Calu3 (cell line): ENCODE measurements at places on chromosomes 3 and 15.

- no peaks in the 10 kb centered on the region for H3K27me3 ChIP-seq
- H3K4me3 ChIP-seq: no peak overlapping the region
- peaks cover 55% of the 10 kb centered on the region for H3K4me1 ChIP-seq
- peaks cover 8% of the 10 kb centered on the region for H3K36me3 ChIP-seq
- H3K27ac ChIP-seq: peak overlapping the region; percentile 4
These were observed 27.3 kb downstream of the LARP6 start for GRCh38 chr15:70826634-70827033.

GRCh38 chr15:95365511-95366107, 964.9 kb upstream of the NR2F2 start:
- no peaks in the 10 kb centered on the region for H3K4me1 ChIP-seq
- H3K4me3 ChIP-seq: no peak overlapping the region
- DNase-seq: no peak
- H3K36me3 ChIP-seq: no peaks in the 10 kb centered on the region
- no peaks in the 10 kb centered on the region for H3K27me3 ChIP-seq

DNA sequence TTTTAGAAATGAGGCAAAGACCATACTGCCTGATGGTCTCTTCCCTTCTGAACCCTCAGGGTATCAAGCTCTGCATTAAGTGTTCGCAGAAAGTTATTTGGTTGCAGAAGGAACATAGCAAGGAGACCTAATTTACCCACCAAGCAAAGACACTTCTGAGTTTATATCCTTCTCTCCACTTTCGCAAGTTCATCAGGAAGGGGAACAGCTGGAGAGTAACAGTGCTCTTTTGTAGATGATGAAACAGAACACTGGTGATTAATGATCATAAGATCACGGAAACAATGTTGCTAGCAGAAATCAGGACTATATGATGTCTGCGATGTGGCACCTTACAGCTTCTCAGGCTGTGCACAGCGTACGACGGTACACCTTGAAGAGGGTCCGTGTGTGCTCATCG, 62.1 kb downstream of the NCEH1 start:
- peaks cover 19% of the 10 kb centered on the region for H3K36me3 ChIP-seq
- no peak for DNase-seq
- H3K27me3 ChIP-seq: no peaks in the 10 kb centered on the region
- no peak overlapping the region for H3K4me3 ChIP-seq
- H3K4me1 ChIP-seq: peaks cover 48% of the 10 kb centered on the region

- no peak overlapping the region for H3K4me3 ChIP-seq
- H3K27me3 ChIP-seq: no peaks in the 10 kb centered on the region
- H3K27ac ChIP-seq: no peak overlapping the region
- DNase-seq: no peak
These were observed 586.0 kb upstream of the TGFBR2 start for GRCh38 chr3:30020380-30020779.

DNA sequence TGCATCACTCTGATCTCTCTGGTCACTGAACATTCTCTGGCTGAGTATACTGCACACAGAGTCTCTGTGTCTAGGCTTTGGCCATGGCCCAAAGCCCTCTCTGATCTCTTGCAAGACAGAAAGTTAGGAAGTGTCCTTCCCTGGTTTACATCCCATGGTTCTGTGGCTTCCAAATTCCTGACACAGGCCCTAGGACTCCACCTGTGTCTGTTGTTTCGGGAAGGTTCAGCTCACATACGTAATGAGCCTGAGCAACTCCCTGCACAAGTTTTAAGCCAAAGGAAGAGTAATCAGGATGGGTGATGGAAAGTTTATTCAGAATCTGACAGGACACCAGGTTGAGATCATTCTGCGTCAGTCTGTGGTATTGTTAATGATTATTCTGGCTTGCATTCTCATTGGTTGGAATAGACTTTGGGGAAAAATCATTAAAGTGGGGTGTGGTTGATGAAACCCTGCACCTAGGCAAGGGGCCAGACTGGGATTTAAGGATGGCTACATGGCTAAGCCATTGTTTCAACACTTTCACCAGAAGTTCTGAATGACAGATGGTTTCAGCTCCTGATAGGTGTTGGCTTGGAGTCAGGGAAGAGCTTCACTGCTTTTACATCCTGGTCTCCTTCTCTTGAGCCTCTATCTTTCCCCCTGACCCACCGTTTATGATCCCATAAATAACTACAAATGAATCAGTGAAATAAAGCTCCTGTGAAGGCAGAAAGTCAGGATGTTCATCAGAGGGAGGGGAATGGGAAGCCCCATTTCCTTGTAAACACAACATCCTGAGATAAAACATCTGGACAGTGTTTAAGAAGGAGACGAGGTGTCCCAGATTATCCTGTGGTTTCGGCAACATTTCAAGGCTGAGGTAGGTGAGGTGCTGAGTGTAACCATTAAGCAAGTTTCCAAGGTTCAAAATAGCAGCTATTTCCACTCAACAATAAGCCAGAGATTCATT, 14.1 kb downstream of the LCMT2 start:
- no peak overlapping the region for H3K27ac ChIP-seq
- H3K27me3 ChIP-seq: peaks cover 31% of the 10 kb centered on the region
- H3K4me1 ChIP-seq: peaks cover 7% of the 10 kb centered on the region
- no peaks in the 10 kb centered on the region for H3K36me3 ChIP-seq

DNA sequence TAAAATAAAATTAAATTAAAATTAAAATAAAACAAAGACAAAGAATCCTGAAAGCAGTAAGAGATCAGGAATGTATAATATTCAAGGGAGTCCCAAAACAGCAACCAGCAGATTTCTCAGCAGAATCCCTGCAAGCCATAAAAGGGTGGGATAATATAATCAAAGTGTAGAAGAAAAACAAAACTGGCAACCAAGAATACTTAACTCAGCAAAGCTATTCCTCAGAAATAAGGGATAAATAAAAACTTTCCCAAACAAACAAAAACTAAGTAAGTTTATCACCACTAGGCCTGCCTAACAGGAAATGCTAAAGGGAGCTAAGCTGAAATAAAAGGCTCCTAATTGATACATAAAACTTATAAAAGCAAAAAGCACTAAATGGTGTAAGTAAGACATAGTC, 29.8 kb downstream of the THBS1 start:
- H3K27me3 ChIP-seq: no peaks in the 10 kb centered on the region
- no peaks in the 10 kb centered on the region for H3K4me1 ChIP-seq
- no peaks in the 10 kb centered on the region for H3K36me3 ChIP-seq
- no peak for DNase-seq
- H3K4me3 ChIP-seq: no peak overlapping the region

DNA sequence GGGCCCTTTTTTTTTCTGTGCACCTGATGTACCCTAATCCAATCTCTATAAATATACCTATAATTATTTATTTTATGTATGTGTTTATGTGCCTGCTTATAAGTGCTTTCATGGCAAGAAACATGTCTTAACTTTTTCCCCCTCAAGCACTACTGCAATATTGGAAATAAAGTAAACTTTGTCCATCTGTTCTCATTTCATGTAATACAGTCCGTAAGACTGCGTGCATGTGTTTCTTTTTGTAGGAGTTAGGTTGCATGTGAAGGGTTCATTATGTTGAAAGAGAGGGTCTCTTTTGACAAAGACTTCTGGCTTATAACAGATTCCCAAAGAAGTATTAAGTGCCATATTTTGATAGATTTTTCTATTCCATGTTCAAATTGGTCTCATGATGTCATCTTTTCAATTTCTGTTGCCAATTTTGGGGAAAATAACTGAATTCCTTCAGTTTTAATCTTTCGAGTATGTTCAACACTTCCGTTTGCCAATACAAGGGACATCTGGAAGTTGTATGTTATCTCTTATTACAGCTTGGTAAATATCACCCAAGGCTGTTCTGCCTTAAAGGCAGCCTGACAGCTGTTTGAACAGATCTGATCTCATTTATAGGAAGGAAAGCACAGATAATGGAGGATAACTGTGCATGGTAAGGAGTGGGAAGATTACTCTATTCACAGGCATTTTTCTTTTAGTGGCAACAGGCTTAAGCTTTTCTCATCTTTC, 273.1 kb upstream of the SGO1 start:
- no peaks in the 10 kb centered on the region for H3K27me3 ChIP-seq
- H3K4me3 ChIP-seq: no peak overlapping the region
- H3K36me3 ChIP-seq: no peaks in the 10 kb centered on the region
- no peak for DNase-seq
- no peaks in the 10 kb centered on the region for H3K4me1 ChIP-seq
- no peak overlapping the region for H3K27ac ChIP-seq

- H3K4me1 ChIP-seq: peaks cover 45% of the 10 kb centered on the region
- H3K4me3 ChIP-seq: no peak overlapping the region
- H3K36me3 ChIP-seq: peaks cover 11% of the 10 kb centered on the region
- no peaks in the 10 kb centered on the region for H3K27me3 ChIP-seq
- DNase-seq: no peak
- peak overlapping the region; percentile 43 for H3K27ac ChIP-seq
These were observed 5.5 kb upstream of the NR2E3 start for GRCh38 chr15:71804695-71805470.

- no peak overlapping the region for H3K4me3 ChIP-seq
- H3K27ac ChIP-seq: no peak overlapping the region
- DNase-seq: no peak
- peaks cover 29% of the 10 kb centered on the region for H3K36me3 ChIP-seq
- H3K27me3 ChIP-seq: no peaks in the 10 kb centered on the region
These were observed 52.3 kb upstream of the ACVR2B start for GRCh38 chr3:38401246-38401962.

- peaks cover 80% of the 10 kb centered on the region for H3K27me3 ChIP-seq
- H3K36me3 ChIP-seq: no peaks in the 10 kb centered on the region
- DNase-seq: peak; percentile 82
- no peak overlapping the region for H3K27ac ChIP-seq
These were observed 172.2 kb downstream of the SSR3 start for GRCh38 chr3:156382458-156383346.

GRCh38 chr15:99562238-99562637, 3.5 kb upstream of the MEF2A start:
- DNase-seq: no peak
- peaks cover 41% of the 10 kb centered on the region for H3K27me3 ChIP-seq
- no peak overlapping the region for H3K27ac ChIP-seq
- H3K36me3 ChIP-seq: peaks cover 28% of the 10 kb centered on the region
- H3K4me3 ChIP-seq: no peak overlapping the region

DNA sequence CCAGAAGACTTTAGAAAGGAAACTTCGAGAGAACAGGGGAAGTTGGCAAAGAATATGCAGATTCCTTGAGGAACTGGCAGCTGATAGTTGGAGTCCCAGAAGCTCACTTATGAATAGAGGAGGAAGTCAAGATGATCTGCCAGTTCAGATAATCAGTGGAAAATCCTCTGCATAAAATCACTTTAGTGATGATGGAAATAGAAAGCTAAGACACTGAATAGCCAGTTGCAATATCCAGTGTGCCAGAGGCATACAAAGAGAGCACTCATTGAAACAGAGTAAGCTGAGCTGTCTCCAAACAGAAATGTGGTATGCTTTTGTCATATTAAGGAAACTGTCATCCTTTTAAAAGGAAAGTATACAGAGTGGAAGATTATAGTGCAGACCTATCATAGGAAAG, 1207.6 kb downstream of the OTOL1 start:
- no peak overlapping the region for H3K4me3 ChIP-seq
- DNase-seq: no peak
- H3K27ac ChIP-seq: peak overlapping the region; percentile 15
- H3K4me1 ChIP-seq: peaks cover 23% of the 10 kb centered on the region

- H3K36me3 ChIP-seq: no peaks in the 10 kb centered on the region
- H3K27ac ChIP-seq: no peak overlapping the region
- H3K4me1 ChIP-seq: no peaks in the 10 kb centered on the region
- DNase-seq: no peak
- no peak overlapping the region for H3K4me3 ChIP-seq
These were observed 8.4 kb upstream of the KCNH8 start for GRCh38 chr3:19139863-19140262.

DNA sequence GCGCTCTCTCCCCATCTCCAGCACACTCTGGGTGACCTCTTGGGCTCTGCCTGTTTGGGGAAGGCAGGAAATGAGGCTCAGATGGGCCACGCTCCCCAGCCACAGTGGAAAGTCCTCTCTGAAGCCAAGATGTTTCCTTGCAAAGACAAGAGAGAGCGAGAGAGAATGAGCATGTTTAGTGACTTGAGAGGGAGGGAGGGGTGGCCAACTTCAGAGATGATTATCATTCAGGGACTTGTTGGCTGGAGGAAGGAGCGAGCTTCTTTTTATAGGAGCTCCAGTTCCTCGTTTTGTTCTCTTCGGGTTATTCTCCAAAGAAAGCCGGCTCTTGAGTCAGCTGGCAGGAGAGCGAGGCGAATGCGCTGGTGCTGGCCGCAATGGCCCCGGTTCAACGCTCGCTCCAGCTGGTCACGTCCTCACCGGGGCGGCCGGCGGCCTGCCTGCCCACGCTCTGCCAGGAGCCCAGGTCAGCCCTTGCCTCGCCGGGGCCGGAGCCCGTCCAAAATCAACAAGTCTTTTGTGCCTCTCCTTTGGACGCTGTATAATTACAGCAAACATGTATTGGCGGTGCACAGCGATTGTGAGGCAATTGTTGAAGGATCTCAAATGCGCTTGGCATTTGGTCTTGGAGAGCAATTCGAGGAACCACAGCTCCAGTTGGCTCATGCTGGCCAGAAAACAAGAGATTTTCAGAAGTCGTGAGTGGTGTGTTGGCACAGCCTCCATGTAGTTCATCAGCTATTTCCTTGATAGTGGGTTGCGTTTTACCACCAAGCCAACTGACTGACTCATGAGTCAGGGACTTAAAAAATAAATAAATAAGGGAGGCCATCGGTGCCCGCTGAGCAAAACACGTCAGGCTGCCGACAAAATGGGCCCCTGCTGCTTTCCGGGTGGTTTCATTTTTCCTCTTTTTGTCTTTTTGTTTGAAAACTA, 288.6 kb downstream of the UACA start:
- H3K36me3 ChIP-seq: peaks cover 8% of the 10 kb centered on the region
- H3K27me3 ChIP-seq: peaks cover 6% of the 10 kb centered on the region
- peak; percentile 66 for DNase-seq
- H3K4me3 ChIP-seq: peak overlapping the region; percentile 50

DNA sequence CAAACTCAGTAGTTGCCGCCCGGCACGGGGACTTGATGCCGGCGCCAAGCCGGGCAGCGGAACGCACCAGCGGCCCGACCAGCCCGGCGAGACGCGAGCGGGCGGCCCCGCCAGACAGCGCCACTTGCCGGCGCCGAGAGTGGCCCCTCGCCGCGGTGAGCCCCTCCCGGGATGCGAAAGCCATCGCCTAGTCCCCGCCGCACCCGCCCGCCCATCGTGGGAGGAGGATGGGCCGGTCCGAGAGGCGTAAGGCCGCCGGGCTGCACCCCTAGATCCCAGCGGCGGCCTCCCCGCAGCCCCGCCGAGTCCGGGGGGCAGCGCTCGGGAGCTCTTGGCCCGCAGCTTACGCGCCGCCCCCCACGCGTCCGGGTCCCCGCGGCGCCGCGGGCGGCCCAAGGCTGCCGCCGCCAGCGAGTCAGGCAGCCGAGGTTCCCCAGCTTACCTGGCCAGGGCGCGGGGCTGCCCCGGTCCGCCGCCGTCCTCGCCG, 609 bp downstream of the GOLGA8A start:
- no peaks in the 10 kb centered on the region for H3K27me3 ChIP-seq
- peak overlapping the region; percentile 77 for H3K4me3 ChIP-seq
- DNase-seq: peak; percentile 27
- H3K36me3 ChIP-seq: peaks cover 15% of the 10 kb centered on the region
- H3K4me1 ChIP-seq: no peaks in the 10 kb centered on the region

GRCh38 chr15:91936927-91937326, 83.4 kb downstream of the SLCO3A1 start:
- peaks cover 26% of the 10 kb centered on the region for H3K36me3 ChIP-seq
- no peak for DNase-seq
